Left ventricle myocardium superior (tissue), 1 donor: ENCODE measurements at places on chromosomes 16 and 17.
A peak's percentile ranks its signal among the peaks of the same experiment; 100 is the strongest.

DNA sequence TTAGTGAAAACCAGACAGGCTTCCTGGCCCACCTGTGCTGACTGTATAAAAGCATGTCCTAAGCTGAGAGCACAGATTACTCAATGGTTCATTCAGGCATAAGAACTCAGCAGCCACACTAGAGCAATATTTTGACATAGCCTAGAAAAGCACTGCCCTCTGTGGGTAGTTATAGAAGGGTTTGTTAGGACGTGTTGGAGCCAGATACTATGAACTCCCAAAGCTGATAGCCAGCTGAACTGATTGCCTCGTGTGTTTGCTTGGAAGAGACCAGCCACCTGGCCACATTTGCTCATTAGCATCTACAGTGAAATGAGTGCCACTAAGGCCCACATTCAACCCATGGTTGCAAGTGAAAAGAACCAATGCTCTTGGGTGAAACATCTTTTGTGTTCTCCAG lies 30.8 kb upstream of the ABCA5 start:
- DNase-seq, result no peak

DNA sequence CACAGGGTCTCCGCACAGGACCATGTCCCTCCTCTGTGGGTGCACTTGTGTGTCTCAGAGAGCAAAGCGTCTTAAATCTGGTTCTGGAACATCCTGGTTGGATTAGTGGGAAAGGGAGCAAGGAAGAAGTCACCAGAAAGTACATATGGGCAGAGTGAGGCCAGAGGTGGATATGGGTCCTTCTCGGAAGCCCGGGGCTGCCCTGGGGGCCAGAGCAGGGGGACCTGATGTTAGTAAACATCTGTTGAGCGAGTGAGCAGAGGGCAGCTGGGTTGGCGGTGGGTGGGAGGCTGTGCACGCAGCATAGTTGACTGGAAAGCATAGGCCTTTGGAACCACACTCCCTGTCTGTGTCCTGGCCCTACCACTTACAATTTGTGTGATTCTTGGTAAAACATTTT lies 22.7 kb downstream of the UNC13D start:
- DNase-seq, result no peak

DNA sequence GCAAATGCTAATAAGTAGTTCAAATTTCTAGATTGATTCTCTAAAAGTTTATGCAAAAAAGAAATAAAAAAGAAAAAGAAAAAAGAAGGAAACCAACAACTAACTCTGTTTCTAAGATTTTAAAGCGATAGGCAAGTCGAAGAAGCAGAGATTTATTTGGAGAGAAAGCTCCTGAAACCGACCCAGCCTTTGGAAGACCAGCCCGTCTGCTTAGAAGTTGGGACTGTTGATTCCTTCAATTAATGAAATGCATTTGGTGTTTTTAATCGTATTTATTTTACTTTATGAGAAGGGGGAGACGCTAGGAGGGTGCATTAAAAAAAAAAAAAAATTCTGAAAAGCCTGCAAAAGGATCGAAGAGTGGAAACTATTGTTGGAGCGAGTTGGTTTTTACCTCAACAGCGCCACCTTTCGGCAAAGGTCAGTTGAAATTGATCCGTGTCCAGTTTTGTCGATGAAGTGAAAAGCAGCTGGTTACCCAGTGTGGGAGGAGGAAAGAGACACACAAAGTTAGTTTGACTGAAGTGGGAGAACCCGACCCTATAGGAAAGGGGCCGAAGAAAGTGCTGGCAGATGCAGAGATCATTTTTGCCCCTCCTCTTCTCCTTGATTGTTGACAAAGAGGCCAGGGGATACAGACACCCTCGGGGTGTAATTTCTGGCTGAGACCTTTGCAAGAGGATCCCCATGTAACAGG lies 1.5 kb upstream of the MAF start:
- peak; percentile 74 for DNase-seq

DNA sequence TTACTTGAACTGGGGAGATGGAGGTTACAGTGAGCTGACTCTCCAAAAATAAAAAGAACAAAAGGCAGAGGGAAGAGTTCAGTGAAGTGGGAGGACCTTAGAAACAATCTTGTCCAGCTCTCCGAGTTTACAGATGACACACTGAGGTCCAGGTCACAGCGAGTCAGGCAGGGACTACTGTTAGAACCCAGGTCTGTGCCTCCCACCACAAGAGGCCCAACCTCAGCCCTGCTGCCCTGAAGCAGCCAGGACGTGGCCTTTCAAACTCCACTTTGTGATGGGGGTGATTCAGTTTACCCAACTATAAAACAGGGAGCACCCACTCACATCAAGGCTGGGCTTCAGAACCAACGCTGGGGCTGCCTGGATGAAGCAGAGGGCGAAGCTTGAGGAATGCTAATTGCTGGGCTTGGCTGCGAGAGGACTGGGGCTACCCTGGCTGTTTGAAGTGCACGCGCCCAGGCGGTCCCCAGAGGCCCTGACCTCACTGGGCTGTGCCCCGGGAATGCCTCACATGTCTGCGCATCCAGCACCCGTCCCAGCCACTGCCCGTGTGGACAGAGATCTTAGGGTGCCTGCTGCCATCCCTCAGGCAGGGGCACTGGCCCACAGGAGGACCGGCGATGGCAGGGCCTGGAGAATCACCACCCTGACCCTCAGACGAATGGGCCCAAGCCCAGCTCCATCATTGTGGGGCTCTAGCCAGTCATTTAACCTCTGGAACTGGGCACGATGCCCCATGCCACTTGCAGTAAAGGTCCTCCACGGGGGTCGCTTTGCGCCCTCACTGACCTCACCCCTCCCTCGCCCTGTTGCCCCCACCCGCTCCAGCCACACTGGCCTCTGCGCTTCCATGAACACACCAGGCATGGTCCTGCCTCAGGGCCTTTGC lies 11.4 kb downstream of the SLC5A10 start:
- DNase-seq, result peak; percentile 20

DNA sequence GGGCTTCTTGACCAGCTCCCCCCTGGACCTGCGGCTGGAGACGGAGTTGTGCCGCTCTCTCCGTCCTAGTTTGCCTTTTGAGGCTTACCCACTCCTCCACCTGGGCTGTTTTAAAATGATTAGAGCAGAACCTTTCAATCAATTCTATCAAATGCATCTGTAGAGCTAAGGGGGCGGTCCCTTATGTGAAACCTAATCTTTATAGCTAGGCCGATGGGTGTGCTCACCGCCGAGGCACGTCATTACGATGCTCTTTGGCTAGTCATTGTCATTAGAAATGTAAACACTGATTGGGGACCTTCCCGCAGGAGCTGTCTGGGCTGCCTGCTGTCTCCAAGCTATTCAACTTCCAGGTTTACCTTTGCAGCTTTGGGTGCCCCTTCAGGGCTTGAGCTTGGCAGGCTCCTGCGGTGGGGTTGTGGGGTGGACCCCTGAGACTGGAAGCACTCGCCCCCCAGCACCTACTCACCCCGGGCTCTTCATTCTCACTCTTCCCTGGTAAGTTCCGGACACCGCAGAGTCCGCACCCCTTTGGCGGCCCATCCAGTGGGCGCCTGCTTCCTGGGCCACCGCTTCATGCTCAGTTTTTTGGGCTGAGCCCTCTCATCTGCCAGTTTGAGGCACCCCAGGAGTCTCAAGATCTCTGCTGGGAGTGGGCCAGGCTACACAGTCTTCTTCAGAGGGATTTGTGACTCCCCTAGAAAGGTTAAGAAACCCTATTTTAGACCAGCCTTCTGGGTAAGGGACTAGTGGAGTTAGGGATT lies 20.9 kb upstream of the IL17C start:
- DNase-seq, result no peak

GRCh38 chr16:88026964-88027938 lies 76.0 kb downstream of the BANP start:
- no peak for DNase-seq

GRCh38 chr17:385178-385835 lies 32.7 kb upstream of the RPH3AL start:
- peak; percentile 83 for DNase-seq

DNA sequence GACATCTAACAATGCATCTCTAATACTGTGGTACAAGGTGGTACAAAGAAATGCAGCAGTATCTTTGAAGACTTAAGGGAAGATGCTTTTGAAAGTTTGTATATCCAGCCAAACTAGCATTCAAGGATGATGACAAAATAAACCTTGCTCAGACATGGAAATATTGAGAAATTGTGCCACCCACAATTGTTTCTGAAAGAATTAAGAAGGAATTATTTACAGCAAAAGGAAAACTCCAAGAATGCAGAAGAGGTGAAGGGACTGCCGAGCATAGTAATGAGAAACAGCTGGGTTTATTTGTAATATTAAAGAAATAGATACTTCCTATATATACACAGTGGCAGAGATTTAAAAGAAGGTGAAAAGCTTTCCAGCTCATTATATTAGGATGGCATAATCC lies 29.5 kb downstream of the PMFBP1 start:
- no peak for DNase-seq

- peak; percentile 76 for DNase-seq
These were observed 13.3 kb upstream of the SDK2 start for GRCh38 chr17:73657473-73658116.

- DNase-seq, result peak; percentile 31
These were observed 1.7 kb upstream of the PGAP6 start for GRCh38 chr16:383326-384051.

DNA sequence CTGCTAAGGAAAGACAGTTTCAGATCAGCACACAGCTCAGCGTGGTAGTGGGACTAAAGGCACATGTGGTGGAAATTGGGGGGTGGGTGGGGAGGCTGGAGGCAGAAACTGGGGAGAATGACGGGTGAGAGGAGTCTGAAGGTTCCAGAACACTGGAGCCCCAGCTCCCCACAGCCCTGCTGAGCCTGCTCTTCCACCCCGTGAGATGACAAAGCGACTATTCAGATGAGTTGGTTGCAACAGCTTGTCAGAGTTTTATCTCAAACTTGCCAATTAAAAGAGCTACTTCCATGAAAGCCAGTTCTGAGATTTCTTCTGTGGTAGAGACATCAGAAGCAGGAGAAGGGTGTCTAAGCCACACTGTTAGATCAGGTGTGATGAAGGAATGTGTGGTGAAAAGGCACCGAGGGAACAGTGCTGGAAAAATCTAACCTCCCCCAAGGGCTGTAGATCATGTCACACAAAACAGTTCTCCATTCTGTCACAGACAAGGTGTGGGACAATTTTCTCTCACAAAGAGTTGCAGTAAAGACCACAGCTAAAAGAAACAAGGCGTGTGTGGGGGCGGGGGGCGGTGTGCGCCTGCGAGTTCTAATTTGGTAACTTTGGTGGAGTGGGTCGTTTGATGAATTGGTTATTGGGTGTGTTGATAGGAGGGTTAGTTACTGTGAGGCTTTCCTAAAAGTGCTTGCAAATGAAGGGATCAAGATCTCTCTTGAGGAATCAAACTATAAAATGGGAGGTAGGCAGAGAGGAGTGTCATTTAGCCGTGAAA lies 39.0 kb downstream of the CCDC182 start:
- DNase-seq, result no peak

DNA sequence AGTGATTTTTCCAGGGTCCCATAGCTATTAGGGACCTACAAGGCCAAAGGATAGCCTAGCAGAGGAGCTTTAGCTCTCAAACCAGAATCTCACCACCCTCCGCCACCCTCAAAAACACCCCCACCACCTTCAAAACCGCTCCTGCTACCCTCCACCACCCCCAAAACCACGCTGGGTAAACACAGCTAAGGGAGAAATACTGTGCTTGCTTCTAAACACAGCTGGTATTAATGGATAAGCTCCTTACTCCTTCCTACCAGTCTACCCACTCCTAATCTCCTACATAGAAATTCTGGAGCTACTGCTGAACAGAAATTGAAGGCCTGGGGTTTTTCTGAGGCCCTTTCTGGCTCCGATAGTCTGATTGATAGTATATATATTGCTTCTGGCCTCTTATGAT lies 2.2 kb upstream of the LPCAT2 start:
- DNase-seq, result no peak

- peak; percentile 84 for DNase-seq
These were observed 3.0 kb downstream of the KCNJ12 start for GRCh38 chr17:21379080-21379711.

GRCh38 chr16:67415872-67416793 lies at the start of gene ZDHHC1:
Gene ZDHHC1, minus strand, starts transcription at chr16:67416477. Its CDS starts 8,702 bp downstream, at chr16:67407775.
- DNase-seq, result peak; percentile 90

- DNase-seq, result no peak
These were observed 197.1 kb downstream of the KCNJ2 start for GRCh38 chr17:70366386-70366785.

DNA sequence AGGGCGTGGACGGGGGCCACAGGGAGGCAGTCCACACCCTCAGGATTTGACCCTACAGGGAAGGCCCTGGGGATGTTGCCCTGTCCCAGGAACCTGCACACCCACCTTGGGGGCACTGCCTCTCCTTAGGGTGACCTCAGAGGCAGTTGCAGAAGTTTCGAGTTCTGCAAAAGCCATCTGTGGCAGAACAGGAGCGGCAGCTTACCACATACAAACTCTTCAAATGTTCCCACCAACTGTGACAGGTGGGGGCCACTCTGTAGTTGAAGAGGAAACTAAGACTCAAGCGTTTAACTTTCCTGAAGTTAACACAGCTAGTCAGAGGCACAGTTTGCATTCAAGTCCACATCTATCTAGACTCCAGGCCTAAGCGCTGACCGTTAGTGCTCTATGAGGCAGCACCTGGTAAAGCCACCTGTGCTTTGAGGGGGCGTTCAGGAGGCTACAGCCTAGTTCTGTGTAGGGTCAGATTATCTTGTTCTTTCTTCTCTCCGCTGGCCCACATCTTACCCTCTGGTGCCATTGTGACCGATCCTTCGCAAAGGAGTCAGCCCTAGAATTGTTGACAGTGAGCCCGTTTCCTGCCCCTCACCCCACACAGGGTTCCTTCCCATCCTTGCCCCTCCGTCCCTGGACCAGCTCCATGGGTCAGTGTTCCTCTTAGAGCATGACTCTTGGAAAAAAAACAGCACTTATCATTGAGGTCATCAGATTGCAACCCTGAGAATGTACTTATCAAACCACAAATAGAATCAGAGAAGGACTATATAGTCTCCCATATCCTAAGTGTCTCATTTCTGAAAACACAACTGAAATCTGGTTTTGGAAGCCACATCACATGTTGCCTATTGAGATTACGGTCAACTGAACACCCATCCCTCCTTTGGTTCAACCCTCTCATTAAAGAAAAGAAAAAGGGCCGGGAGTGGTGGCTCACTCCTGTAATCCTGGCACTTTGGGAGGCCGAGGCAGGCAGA lies 45.4 kb downstream of the CDH1 start:
- DNase-seq, result no peak

- peak; percentile 74 for DNase-seq
These were observed 16.2 kb downstream of the GSE1 start for GRCh38 chr16:85629326-85629725.

DNA sequence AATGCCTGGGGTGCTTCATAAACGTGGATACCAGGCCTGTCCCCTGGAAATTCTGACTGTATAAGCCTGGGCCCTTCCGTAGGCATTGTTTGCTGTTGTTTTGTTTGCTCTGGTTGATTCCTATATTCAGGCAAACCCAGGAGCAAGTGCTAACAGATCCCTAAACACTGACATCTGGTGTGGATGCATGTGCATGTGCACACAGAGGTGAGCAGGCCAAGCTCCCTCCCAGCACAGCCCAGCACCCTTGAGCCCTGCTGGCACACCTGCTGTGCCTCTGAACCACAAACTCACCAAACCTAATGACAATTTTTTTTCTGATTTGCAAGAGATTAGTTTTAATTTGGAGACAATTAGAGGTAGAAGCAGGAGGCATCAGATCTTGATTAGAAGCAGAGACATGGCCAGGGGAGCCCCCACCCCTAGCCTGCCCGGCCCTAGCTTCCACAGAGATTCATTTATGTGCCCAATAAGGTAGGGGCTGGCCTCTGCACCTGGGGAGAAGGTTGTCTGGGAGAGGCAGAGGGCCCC lies 40.4 kb downstream of the TMEM132E start:
- DNase-seq, result no peak

GRCh38 chr16:28192806-28193529 lies 18.8 kb downstream of the XPO6 start:
- no peak for DNase-seq
